ENCODE measurements at places on chromosomes 3 and 15. TPM values are rescaled to one million over a fixed set of nuclear protein-coding genes. Genes with fewer than 3 reads are reported as not detected.

CAND2 gene
- total RNA-seq, result 1.4 TPM

TMEM266 gene
- total RNA-seq, result 0.21 TPM

WDR76 gene
- 4.5 TPM for total RNA-seq

RASL12 gene
- 0.92 TPM for total RNA-seq

ACAN gene
- total RNA-seq, result 0.27 TPM

PRR20G gene
- total RNA-seq, result not detected

WDR49 gene
- total RNA-seq, result not detected

GOLGA6D gene
- not detected for total RNA-seq

PLSCR2 gene
- 0.62 TPM for total RNA-seq

CYP8B1 gene
- not detected for total RNA-seq

SPTBN5 gene
- total RNA-seq, result 0.14 TPM

NT5DC2 gene
- 192 TPM for total RNA-seq

PRKCD gene
- 6.9 TPM for total RNA-seq

WNT7A gene
- total RNA-seq, result 17.1 TPM

All from kidney epithelial cell (primary cell).